Left ventricle myocardium inferior (tissue), 1 donor: ENCODE measurements at places on chromosomes 16 and 17. TPM values are rescaled to one million over a fixed set of nuclear protein-coding genes. Genes with fewer than 3 reads are reported as not detected.

CCL13 gene
- 0.74 TPM for total RNA-seq

CD300LD gene
- total RNA-seq, result not detected

DNA sequence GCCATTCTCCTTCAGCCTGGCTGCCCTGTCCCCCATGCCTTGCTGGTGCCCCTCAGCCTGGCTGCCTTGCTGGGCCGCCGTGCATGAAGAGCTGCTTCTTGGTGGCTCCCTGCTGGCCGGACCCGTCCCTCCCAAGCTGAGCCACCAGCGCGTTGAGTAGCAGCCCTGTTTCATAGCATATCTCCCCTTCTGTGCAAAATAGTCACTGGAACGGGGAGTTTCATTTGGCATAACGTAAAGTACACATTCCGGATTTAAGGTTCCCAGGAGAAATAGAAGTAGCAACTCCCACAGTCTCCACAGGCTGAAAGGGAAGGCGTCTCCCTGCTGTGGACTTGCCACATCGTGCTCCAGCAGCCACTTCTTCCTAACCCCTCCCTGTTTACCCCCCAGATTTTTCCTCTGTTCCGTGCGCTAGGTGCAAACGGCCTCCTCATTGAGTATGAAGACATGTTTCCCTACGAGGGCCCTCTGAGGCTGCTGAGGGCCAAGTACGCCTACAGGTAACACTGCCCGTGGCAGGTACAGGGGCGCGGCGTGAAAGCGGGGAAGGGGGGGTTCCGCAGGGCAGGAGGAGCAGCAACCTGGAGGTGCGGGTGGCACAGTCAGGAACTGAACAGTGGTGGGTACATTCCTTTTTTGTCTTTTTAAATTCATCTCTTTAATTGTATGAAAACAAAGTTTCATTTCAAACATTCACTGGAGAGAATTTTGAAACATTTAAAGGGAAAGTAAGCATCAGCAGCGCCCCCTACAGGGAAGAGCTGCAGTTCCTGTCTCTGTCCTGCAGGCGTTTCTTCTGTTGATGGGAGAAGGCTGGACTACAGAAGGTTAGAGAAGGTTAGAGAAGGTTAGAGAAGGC is 5.8 kb upstream of the OGFOD3 start:
- no peak for DNase-seq

CCL7 gene
- not detected for total RNA-seq

- peak; percentile 46 for DNase-seq
Measured at GRCh38 chr17:4004517-4005295, 40.5 kb upstream of the ATP2A3 start.

PLA2G10 gene
- not detected for total RNA-seq

- DNase-seq, result no peak
Measured at GRCh38 chr17:34182036-34182803, 72.9 kb upstream of the CCL2 start.

GRCh38 chr17:57735230-57735629 is 9.9 kb downstream of the CCDC182 start:
- DNase-seq, result no peak
